ENCODE measurements at places on chromosomes 4 and X. TPM values are rescaled to one million over a fixed set of nuclear protein-coding genes. Genes with fewer than 3 reads are reported as not detected.

UGDH gene
- 18.0 TPM for total RNA-seq

ATP2B3 gene
- total RNA-seq, result not detected

ARHGEF6 gene
- 68.7 TPM for total RNA-seq

HTRA3 gene
- total RNA-seq, result 1.4 TPM

DUSP21 gene
- total RNA-seq, result not detected

BTC gene
- total RNA-seq, result not detected

CENPI gene
- total RNA-seq, result 1.6 TPM

GBA3 gene
- 19.6 TPM for total RNA-seq

FOXR2 gene
- total RNA-seq, result not detected

CT45A8 gene
- not detected for total RNA-seq

CT83 gene
- total RNA-seq, result not detected

EDNRA gene
- total RNA-seq, result 6.7 TPM

PDZD4 gene
- 12.7 TPM for total RNA-seq

GABRE gene
- 21.4 TPM for total RNA-seq

Data from spleen (tissue), 13 donors.